ENCODE measurements at places on chromosomes 2 and 18.

- DNase-seq, result no peak
These were observed 8.3 kb upstream of the DNAH7 start for GRCh38 chr2:196076778-196077568.

DNA sequence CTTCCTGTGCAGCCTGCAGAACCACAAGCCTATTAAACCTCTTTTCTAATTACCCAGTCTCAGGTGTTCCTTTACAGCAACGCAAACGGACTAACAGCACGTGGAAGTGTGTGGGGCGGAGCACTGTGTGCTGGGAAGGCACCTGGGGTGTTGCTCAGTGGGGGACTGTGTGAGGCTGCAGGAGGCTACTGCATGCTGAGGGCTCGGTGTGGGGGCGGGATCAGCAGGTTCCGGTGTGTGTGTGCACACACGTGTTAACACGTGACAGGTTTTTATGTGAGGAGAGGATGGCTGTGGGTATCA is 58.9 kb downstream of the ANKMY1 start:
- DNase-seq, result no peak

DNA sequence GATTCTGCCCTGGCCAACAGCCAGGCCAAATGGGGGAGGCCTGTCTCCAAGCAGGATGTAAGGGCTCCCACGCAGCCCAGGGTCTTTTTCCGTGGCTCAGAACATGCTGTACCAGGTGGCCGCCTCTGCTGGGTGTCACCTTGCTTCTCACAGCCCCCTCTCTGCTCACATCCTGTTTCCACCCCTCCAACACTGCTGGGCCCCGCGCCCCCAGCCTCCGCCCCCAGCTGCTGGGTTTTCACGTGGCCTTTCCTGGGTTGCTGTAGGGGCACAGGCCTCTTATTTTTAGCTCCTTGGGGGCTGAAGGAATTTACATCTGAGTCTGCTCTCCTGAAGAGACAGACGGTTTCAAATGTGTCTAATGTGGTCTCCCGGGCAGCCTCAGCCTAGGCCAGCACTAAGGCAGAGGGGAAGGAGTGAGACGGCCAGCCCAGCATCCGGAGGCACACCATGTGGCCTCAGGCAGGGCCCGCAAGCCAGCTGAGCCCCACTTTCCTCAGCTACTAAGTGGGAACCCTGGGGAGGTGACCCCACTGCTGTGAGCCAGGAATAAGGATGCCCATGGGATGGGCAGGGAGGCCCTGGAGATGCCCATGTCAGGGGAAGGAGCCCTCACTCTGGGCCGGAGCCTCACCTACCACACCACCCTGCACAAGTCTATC is 18.7 kb upstream of the DUSP2 start:
- peak; percentile 95 for DNase-seq

- no peak for DNase-seq
These were observed 151.0 kb upstream of the NDUFV2 start for GRCh38 chr18:8951491-8951890.
